ENCODE measurements at places on chromosomes 1 and 21.

- DNase-seq: no peak
Measured at GRCh38 chr1:231421546-231421970, 529 bp downstream of the EGLN1 start.

DNA sequence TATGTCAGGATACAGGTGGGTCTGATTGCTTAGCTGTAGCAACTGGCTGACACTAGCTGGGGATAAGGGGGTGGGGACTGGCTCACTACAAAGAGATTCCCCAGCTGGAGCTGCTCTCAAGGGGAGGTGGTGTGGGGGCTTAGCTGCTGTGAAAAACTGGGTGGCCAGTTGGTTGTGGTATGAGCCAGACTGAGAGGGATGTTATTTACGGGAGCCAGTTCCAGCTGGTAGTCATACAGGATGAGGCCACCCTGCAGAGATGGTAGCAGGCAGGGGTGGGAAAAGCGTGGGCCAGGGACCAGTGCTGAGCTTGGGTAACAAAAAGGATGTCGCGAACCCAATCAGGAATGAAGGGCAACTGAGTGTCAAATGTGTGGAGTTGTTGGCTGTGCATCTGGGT lies 204.0 kb upstream of the C21orf91 start:
- no peak for DNase-seq

GRCh38 chr1:246218686-246219085 lies 288.4 kb downstream of the SMYD3 start:
- DNase-seq: no peak

GRCh38 chr1:198627436-198628066 lies 11.3 kb upstream of the PTPRC start:
- DNase-seq: no peak
